Occipital lobe (tissue), 3 donors: ENCODE measurements at places on chromosomes 1 and 21. TPM values are rescaled to one million over a fixed set of nuclear protein-coding genes. Genes with fewer than 3 reads are reported as not detected.

ADCY10 gene
- total RNA-seq: 0.62 TPM

- DNase-seq: no peak
These were observed 37.0 kb downstream of the SPAG17 start for GRCh38 chr1:118148034-118148433.

DNA sequence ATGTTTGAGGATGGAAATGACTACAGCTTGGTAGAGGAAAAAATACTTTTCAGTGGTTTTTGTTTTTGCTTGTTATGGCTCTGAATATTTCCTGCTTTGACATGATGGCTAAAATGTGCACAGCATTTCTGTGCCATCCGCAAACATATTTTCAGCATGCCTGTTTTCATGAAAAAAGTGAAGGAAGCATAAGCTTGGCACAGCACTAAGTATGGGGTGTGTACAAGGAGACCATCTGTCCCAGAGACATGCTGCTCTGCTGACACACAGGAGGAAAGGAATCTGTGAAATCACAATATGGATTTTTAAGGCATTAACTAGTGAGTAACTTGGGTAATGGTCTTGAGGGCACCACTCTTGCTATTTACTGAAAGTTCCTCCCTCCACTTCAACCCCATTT, 595.5 kb downstream of the RWDD3 start:
- DNase-seq: no peak

DNA sequence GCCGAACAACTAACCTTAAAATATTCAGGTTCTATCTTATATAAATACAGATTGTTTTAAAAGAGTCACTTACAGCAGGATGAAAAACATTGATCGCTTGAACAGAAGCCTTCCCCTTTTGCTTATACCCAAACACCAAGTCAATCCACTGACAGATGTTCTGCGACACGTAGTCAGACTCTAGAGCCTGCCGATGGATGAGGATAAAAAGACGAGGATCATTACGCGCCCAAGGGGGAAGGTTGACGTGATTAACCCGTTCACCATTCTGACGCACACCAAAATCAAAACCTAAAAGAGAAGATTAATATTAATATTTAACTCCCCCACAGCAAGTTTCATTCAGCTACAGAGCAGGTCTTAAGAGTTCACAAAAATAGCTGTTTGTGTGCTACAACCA, 59.4 kb upstream of the GNG4 start:
- DNase-seq: no peak

DNA sequence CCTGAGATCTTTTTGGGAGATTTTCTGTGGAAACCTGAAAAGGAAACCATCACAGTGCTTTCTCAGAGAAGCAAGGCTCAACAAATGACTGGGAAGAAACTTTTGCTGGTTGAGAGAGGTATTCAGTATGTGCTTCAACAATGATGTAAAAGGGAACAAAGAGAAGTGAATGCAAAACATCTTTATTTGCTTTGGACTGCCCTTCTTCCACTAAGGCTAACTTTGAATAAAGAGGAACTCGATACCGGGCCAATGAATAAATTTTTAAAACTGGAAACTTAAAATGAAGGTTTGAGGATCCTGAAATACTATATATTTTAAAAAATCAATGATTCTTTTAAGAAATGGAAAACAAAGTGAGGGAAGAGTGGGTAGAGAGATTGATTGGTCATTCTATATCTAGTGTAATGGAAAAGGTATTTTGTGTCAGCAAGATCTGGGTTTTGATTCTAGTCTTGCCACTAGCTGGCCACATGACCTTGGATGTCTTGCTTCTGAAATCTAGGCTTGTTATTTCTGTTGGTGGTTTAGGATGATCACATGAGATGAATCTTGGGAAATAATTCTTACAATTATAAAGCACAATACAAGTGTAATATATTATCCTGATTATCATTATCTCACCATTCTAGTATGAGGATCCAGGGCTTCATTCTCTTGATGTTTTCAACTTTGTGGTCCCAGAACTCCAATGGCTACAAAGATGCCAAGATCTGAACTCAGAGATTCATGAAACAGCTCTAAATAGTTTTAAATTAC, 34.6 kb upstream of the APOBEC4 start:
- DNase-seq: no peak

ERMAP gene
- 1.9 TPM for total RNA-seq

GRCh38 chr1:47189844-47190508, at the start of gene PDZK1IP1:
Gene PDZK1IP1, minus strand, starts transcription at chr1:47190036. Its CDS starts 104 bp downstream, at chr1:47189932.
- no peak for DNase-seq

- no peak for DNase-seq
These were observed 70.8 kb upstream of the TENT5C start for GRCh38 chr1:117534995-117535467.

FOXO6 gene
- 5.9 TPM for total RNA-seq

ATP6V0B gene
- total RNA-seq: 183 TPM

DNA sequence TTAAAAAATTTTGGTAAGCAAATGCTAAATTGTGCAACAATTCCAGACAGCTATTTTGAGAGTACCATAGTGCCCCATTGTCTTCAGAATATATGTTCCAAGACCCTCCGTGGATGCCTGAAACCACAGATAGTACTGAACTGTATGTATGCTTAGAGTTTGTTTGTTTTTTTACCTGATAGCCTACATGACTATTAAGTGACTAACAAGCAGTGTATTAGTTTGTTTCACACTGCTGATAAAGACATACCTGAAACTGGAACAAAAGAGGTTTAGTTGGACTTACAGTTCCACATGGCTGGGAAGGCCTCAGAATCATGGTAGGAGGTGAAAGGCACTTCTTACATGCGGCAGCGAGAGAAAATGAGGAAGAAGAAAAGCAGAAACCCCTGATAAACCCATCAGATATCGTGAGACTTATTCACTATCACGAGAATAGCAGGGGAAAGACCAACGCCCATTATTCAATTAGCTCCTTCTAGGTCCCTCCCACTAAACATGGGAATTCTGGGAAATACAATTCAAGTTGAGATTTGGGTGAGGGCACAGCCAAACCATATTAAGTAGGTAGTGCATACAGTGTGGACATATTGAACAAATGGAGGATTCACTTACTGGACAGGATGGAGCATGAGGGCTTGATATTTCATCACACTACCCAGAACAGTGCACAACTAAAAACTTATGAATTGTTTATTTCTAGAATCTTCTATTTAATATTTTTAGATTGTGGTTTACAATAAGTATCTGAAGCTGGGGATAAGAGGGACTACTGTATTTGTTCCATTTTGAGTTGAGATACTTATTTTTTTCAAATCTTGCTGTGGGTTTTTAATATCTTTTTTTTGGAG, 78.5 kb downstream of the LHX9 start:
- DNase-seq: no peak
